ENCODE measurements at places on chromosomes 3 and 15.

DNA sequence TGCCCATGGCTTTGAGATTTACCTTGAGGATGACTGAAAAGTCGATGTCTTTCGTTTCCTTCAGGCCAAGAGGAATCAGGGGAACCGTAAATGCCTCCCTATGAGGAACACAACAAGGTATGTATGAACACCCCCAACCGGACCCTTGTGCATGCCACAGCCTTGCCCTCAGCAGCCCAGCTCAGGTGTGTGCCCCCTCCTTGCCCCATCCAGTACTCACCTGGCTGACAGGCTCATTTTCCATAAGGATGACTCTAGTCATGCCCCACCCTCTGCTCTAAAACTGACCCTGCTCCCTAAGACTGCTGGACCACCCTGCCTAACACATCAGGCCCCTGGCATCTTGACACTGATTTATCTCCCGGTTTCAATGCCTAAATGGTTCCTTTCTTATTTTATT lies 270.0 kb downstream of the GOLGA6L6 start:
- DNase-seq = no peak

DNA sequence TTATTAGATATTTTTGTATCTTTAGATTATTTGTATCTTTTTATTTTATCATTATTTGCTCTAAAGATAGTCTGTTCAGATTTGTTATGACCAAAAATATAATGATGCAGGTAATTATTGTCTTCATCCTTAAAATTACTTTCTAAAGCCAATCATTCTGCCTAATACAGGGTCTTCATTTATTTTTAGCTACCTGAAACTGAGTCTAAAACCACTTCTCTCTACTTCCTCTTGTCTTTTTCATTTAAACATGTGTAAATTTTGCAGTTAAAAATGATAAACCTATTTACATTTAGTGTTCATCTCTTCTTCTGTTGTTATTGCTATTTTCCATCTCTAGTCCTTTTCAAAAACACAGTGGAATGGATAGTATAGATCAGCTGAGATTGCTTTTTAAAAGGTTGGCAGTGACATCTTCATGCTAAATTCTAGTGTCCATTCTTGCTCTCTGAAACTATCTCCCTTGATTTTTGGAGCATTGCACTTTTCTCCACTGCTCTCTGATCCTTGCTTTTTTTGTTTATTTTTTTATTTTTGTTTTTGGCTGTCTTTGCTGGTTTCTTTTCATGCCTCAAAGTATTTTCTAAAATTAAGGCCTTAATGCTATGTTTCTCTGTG lies 91.8 kb downstream of the UBE2E2 start:
- DNase-seq = no peak

GRCh38 chr3:44509393-44509921 lies 32.0 kb upstream of the ZNF445 start:
- no peak for DNase-seq

GRCh38 chr3:149299938-149300801 lies 33.3 kb downstream of the TM4SF18 start:
- no peak for DNase-seq

DNA sequence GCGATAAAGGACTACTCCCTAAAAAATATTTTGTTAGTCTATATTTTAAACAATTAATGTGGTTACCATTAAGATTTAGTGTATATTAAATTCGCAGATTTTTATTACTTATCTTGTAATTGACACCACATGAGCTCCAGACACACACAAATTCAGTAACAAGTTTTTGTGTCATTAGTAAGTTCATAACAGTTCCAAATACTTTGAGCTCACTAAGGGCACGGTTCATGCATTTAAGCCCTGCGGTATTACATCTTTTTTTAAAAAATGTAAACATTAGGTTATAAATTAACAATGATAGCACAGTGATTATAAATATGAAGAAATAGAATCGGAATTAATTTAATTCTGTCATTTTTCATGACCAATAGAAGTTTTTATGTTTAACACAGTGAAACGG lies 317.3 kb downstream of the ZNF385D start:
- DNase-seq = no peak

DNA sequence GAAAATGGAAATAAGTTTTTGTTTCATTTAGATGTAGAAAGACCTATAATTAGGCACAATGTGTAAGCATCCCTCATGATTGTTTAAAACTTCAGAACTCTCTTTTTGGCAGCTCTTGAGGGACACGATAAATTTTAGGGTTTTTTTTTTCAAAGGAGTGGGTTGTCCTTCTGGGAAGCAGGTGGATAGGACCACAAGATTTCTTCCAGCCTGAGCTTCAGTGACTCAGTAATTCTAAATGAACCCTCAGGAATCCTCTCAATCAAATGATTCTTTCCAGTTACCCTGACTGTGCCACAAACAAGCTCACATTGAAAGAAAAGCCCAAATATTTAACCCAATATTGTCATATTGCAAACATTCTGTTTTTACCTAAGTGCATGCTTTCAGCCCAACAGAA lies 45.1 kb downstream of the COL8A1 start:
- no peak for DNase-seq

- no peak for DNase-seq
Measured at GRCh38 chr3:99250821-99251355, 349.4 kb upstream of the DCBLD2 start.

DNA sequence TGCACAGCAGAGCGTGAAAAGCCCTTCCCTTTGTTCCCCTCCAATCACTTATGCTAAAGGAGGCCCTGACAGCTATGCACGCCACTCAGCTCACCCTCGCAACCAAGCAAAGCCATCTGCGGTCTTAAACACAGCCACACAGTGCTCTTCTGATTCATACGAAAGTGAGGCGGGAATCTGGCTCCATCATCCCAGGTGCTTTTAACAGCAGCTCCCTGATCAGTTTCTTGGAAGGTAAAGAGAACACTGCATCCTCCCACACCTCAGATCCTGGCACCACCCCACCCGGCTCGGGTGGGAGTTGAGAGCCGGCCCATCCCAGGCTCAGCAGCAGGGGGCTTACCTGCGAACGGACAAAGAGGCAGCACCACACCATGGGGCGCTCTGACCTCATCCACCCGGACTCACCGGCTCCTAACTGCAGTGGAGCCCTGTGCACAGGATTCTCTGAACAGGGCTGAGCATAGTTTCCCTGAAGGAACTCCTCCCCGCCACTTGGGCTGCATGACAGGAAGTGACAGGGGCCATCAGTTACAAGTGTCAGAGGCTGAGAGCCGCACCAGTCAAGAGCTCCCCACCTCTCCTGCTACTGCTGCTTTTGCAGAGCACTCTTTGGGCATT lies 114.3 kb upstream of the ARHGEF3 start:
- DNase-seq = peak; percentile 50

GRCh38 chr15:38069511-38070011 lies 135.1 kb downstream of the TMCO5A start:
- DNase-seq = no peak

Measured in stimulated activated CD4-positive, alpha-beta T cell treated with anti-CD3 and anti-CD28 coated beads, Interleukin-1b, Interleukin-23, amount 100 ng/mL, for 4 hours (primary cell).